ENCODE measurements at places on chromosomes 12 and 14.
A peak's percentile ranks its signal among the peaks of the same experiment; 100 is the strongest.

GRCh38 chr14:103103461-103104388, 9.2 kb downstream of the EXOC3L4 start:
- peak; percentile 37 for DNase-seq

DNA sequence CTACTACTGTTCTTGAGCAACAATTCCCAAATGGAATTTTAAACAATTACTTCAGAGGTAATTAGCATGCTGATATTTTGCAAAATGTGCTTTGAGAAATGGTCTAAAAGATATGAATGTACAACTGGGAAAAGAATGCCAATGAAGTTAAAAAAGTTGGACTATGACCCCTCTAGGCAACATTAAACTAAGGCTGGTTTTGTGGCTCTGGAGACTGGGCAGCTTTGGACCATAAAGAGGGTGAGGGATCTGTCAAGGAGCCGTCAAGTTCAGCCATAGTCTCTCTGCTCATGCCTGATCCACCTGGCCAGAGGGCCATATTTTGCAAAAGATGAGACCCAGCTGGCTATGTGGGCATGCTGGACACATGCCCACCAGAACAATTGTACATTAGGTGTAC, 38.8 kb downstream of the CMAS start:
- no peak for DNase-seq

DNA sequence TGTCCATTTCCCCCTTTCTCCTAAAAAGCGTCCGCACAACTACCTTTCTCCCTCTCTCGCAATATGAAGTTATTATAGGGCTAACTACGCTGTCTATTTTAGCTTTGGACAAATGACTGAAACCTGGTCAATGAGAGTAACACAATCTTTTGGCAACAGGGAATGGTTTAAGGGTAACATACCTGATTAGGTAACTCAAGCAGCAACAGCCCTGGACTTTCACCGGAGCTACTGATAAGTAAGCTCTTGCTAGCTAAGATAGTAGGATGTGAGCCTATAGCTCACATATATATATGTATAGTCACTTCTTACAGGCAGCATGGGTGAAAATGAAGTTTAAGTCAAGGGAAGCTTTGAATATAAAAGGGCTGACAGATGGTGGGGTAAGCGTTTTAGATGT, 313.0 kb downstream of the CEP128 start:
- no peak for DNase-seq

DNA sequence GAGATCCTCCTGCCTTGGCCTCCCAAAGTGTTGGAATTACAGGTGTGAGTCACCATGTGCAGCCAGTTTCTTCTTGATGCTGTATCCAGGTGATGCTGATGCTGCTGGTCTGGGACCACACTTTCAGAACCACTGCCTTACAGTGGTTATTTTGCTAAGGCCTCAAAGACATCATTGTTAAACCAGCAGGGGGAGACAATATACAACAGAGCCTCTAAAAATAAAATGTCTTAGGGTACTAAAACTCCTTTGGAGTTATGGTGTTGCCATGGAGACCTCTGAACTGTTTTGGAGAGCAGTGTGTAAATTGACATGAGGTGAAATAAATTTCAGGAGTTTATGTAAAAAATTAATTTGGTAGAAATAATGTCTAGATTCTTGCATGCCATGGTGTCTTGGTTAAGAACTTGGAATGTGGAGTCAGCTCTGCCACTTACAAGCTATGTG, 1.1 kb upstream of the ARG2 start:
- DNase-seq, result no peak

GRCh38 chr12:49410818-49411217, 43.6 kb downstream of the SPATS2 start:
- DNase-seq, result no peak

DNA sequence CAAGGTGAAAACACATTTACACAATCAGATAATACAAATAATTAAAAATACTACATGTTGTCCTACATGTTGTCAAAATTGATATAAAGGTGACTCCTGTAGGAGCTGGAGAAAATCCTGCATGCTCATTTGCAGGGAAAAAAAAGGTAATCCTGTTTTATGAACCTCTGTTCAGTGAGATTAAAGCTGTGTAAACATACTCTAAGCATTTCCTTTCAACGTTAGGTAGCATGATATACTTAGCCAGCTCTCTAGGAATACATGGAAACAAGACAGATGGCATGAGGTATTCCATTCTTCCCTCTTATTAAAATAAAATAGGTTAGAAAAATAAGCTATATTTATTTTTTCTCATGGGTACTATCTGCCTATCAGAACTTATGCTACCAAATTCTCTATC, 635.7 kb upstream of the FLRT2 start:
- no peak for DNase-seq

GRCh38 chr12:25362646-25363045, 111.9 kb upstream of the KRAS start:
- DNase-seq, result no peak

Measured in stimulated activated CD8-positive, alpha-beta memory T cell treated with anti-CD3 and anti-CD28 coated beads, Interleukin-4, amount 100 ng/mL, for 48 hours (primary cell).